Neural crest cell (in vitro differentiated cells): ENCODE measurements at places on chromosomes 1 and 21. TPM values are rescaled to one million over a fixed set of nuclear protein-coding genes. Genes with fewer than 3 reads are reported as not detected.
A peak's percentile ranks its signal among the peaks of the same experiment; 100 is the strongest.

GRCh38 chr1:25922056-25922970 lies 16.1 kb upstream of the STMN1 start:
- peak overlapping the region; percentile 84 for H3K4me3 ChIP-seq
- no peaks in the 10 kb centered on the region for H3K36me3 ChIP-seq
- H3K4me1 ChIP-seq = peaks cover 44% of the 10 kb centered on the region
- peak; percentile 42 for DNase-seq

GRCh38 chr1:8354038-8354437 lies 36.1 kb downstream of the SLC45A1 start:
- no peaks in the 10 kb centered on the region for H3K27me3 ChIP-seq
- H3K4me3 ChIP-seq = no peak overlapping the region
- H3K4me1 ChIP-seq = peaks cover 12% of the 10 kb centered on the region
- H3K27ac ChIP-seq = no peak overlapping the region
- H3K36me3 ChIP-seq = peaks cover 14% of the 10 kb centered on the region

DNA sequence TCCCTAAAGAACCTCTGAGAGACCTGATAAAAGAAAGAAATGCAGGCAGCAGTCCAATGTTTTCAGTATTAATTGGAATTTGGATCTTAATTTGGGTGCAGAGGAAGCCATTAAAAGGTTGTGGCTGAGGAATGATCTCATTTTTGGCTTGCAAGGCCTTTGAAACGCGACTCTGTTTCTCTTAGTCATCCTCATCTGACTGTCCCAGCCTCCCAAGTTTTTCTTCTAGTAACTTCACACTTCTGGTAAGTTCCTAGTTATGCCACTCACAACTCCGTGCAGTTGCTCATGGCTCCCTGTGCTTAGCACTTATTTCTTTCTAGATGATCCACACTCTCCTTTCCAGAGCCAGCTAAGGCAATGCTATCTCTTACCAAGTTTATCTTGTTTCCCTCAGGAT lies 147.4 kb upstream of the USP24 start:
- no peaks in the 10 kb centered on the region for H3K4me1 ChIP-seq
- H3K36me3 ChIP-seq = no peaks in the 10 kb centered on the region
- H3K4me3 ChIP-seq = no peak overlapping the region
- DNase-seq = no peak
- no peak overlapping the region for H3K27ac ChIP-seq
- H3K27me3 ChIP-seq = peaks cover 3% of the 10 kb centered on the region

GRCh38 chr1:169809370-169810095 lies 14.8 kb upstream of the METTL18 start:
- H3K27ac ChIP-seq = no peak overlapping the region
- no peaks in the 10 kb centered on the region for H3K4me1 ChIP-seq
- H3K4me3 ChIP-seq = no peak overlapping the region
- H3K36me3 ChIP-seq = peaks cover 13% of the 10 kb centered on the region
- H3K27me3 ChIP-seq = no peaks in the 10 kb centered on the region

- H3K27ac ChIP-seq = no peak overlapping the region
- H3K27me3 ChIP-seq = peaks cover 6% of the 10 kb centered on the region
- peaks cover 12% of the 10 kb centered on the region for H3K4me1 ChIP-seq
- H3K4me3 ChIP-seq = no peak overlapping the region
- no peaks in the 10 kb centered on the region for H3K36me3 ChIP-seq
- DNase-seq = no peak
These were observed 68.8 kb upstream of the SSX2IP start for GRCh38 chr1:84758968-84759491.

- no peak overlapping the region for H3K27ac ChIP-seq
- H3K27me3 ChIP-seq = peaks cover 3% of the 10 kb centered on the region
- no peaks in the 10 kb centered on the region for H3K36me3 ChIP-seq
- no peaks in the 10 kb centered on the region for H3K4me1 ChIP-seq
These were observed 225.3 kb downstream of the MRPL39 start for GRCh38 chr21:25381936-25382452.

Gene ZBTB7B
- total RNA-seq = 5.9 and 6.9 TPM in 2 replicates
